Hematopoietic multipotent progenitor cell treated with erythropoietin and hydrocortisone succinate and interleukin-3 and kit ligand, for 6 days (in vitro differentiated cells): ENCODE measurements at places on chromosomes 16 and 17.

DNA sequence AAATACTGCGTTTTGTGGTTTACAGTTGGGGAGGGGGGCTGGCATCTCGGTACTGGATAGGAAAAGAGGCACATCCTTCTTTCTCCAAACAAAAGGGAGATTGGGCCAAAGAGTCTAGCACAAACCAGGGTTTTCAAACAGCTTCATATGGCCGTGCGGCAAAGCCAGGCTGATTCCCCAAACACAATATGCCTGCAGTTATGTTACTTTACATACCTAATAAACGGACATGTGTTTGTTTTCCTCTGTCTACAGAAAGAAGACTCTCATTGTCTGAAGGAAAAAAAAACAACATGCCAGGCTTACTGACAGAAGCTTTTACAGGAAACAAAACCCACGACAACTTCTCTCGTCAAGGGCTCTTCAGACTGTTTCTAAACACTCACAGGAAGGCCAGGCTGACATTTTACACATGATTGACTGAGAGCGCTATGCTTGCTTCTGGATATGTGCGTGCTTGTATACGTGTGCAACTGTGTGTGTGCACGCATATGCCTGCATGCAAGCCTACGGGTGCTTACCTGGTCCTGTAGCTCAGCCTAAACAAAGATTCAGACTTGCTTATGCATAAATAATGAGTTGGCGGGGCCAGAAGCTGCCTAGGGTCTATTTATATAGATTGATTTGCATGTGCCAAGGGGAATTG, 461.0 kb upstream of the C16orf82 start:
- DNase-seq: no peak

DNA sequence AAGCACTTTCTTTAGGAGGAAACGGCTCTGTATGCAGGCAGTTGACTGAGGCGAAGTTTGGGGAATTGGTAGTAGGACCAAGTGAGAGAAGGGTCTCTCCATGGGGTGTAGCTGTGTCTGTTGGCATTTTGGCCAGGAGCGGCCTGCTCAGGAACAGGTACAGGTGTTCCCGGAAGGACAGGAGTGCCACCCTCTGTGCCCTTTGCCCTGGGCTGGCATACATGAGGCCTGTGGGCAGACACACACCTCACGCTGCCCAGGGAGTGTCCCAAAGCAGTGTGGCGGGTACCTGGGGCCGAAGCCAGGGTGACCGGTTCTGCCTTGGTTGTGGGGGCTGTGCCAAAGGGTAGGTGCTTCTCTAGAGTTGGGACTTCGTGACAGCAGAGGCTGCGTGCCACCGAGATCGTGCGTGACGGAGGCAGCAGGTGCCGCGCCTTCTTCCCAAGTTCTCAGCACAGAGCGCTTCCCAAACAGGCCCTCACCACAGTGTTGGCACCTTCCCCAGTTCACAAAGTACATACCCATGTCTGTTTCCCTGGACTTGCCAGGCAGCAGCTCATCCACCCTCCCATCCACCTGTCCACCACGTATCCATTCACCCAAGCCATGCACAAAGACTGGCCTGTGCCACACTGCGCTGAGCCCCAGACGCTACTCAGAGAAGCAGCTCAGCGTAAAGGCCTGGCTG, 19.9 kb upstream of the TCF25 start:
- DNase-seq: no peak

DNA sequence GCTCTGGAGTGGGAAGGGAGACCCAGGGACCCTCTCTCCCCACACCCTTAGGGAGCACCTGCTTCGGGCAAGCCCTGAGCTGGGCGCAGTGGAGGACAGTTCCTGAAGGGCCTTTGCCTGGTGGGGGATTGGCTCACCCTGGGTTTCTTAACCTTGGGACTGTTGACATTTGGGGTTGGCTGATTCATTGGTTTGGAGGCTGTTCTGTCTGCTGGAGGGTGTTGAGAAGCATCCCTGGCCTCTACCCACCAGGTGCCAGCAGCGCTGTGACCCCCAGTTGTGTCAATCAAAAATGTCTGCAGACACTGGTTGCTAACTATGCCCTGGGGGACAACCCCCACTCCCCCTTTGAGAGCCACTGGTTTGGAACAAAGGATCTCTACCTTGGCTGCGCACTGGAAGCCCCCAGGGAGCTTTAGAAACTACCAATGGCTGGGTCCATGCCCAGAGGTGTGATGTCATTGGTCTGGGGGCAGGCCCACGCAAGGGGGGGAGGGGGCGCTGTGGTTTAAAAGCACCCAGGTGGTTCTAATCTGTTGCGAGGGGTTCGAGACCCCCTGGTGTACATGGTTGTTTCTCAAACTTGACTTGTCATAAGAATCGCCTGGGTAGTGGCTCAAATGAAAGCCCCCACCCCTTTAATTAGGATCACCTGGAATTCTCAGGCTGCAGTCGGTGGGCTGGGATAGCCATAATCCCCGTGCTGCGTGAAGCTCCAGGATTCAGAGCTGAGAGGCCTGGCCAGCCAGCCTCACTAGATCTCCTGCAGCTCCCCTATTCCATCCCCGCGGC, 151.9 kb upstream of the GSE1 start:
- DNase-seq: no peak

DNA sequence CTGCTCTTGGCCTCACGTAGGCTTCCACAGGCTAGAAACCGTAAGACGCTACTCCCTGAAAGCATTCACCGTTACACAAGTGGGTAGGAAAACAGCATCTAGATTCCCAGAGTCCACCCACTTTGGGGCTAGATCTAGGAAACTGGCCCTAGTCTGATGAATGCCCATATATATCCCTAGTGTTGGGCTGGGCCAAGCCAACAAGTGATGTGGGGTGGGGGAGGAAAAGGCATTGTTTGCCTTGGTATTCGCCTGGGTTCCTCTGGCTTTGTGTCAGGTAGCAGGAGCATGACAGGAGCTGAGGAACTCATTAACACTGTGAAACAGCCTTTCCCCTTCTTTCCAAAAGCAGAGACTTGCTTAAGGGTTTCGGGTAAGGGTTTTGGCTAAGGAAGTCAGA, 112.4 kb downstream of the SMG6 start:
- no peak for DNase-seq

- no peak for DNase-seq
These were observed 488 bp downstream of the TMEM100 start for GRCh38 chr17:55722016-55722736.

GRCh38 chr17:81961087-81961511, at the start of gene NOTUM:
Gene NOTUM, minus strand, starts transcription at chr17:81961187. Its CDS starts 278 bp downstream, at chr17:81960909.
- peak; percentile 67 for DNase-seq

DNA sequence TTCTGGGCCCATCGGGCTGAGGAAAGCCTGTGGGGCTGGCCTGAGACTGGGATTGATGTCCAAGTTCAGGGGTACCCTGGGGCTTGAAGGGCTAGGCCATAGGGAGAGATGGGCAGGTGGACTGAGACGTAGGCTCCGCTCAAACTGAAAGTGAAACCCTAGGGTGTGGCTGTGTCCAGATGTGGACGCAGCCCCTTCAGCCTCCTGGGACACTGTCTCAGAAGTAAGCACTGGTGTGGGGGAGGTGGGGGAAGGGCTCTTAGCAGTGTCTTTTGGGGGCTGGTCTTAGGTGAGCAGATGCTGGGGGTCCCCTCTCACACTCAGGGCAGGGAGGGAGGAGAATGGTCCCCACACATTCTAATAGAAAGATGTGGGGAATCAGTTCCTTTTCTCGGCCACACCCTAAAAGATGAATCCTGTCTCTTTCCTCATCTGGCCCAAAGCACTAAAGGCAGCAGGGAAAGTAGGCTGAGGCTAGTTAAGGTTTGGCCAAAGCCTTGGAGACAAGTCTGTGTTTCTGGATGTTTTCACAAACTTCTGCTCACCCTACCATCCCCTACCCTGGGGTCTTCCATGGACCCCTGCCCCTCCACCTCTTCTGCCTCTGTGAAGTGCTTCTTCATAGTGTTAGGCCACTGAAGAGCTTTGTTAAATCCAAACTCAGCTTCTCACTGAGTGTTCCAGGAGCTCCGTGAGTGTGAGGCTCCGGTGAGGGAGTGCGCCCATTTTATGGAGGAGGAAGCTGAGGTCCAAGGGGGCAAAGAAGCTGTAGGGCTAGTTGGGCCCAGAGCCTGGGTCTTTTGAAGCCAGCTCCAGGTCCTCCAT, 5.6 kb downstream of the FMNL1 start:
- peak; percentile 47 for DNase-seq

DNA sequence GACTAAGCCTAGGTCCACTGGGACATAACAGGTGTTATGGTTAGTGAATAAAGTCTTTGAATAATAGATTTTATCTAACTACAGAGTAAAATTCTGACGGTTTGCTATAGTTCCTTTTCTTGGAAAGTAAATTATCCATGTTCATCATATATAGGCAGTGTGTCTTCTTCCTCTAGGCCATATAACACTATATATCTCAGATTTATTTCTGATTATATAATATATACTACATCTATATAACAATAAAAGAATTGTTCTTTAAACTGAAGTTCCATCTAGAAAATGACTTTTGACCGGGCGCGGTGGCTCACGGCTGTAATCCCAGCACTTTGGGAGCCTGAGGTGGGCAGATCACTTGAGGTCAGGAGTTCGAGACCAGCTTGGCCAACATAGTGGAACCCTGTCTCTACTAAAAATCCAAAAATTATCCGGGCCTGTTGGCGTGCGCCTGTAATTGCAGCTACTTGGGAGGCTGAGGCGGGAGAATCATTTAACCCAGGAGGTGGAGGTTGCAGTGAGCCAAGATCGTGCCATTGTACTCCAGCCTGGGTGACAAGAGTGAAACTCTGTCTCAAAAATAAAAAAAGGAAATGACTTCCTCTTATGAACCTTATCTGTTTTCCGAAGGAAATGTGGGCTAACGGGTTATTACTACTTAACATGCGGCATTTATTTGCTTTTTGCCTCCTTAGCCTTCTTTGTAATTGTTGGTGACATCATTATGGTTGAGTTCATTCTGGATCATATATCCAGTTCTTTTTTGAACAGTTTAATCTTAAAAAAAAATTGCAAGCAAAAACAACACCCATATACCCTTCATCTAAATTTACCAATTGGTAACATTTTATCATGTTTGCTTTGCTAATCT, 29.2 kb downstream of the NOL11 start:
- DNase-seq: peak; percentile 74

DNA sequence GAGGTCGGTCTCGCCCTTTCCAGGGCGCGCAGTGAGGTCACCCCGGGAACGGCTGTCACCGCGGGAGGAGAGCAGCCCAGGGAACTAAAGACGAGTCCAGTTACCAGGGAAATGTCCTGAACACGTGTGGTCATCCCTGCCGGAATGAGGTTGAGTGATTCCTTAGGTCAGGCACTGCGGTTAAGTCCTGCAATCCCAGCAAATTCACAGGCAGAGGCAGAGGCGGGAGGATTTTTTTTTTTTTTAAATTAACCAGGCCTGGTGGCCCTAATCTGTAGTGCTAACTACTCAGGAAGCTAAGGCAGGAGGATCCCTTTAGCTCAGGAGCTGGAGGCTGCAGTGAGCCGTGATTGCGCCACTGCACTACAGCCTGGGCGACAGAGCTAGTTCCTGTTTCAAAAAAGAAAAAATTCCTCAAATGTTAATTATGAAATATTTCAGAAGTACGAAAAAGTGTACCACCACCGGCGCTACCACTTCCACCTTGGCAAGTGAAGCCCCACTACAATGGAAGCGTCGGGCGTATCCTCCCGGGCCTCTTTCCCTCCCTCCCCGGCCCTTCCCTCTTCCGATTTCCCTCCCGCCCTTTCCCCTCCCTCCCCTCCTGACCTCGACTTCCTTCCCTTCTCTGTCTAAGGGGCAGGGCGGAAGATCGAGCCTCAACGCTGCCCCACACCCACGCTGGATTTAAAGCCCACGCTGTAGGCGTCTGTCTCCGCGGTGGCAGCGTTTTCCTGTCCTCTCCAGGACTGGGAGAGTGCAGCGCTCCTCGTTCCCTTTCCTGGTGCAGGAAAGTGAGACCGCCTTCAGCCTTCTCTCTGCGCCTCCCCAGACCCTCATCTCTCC, 27.3 kb downstream of the SLFN11 start:
- peak; percentile 65 for DNase-seq

DNA sequence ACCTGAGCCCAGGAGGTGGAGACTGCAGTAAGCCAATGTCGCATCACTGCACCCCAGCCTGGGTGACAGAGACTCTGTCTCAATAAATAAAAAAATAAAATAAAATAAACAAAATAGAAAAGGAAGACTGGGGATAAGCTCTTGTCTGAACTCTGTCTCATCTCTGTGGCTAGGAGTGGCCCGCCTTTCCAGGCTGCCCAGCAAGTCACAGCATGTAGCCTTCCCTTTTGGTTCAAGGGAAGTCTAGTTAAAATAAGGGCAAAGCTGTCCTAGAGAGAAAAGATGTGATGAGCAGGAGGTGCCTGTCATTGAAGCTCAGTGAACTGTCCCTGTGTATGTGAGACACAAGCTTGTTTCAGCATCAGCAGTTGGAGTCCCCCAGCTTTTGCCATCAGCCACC, 2.7 kb upstream of the GFAP start:
- DNase-seq: no peak

GRCh38 chr16:83402967-83403366, 404.8 kb upstream of the HSBP1 start:
- DNase-seq: no peak

GRCh38 chr17:10018461-10018891, 113.4 kb upstream of the RCVRN start:
- peak; percentile 76 for DNase-seq

DNA sequence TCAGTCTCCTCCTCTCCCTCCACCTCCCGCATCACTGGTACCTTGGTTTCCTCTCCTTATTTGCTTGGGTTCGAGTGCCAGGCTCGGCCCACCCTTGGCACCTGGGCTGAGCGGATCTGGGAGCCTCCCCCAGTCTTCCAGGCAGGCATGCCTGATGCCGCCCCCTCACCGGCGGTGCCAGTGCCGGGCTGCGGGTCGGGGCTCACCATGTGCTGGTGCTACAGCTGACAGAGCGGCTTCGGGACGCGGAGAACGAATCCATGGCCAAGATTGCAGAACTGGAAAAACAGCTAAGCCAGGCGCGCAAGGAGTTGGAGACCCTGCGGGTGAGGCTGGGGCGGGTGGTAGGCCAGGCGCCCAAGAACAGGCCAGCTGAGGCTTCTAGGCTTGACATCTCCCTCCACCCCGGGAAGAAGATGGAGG, 19.2 kb downstream of the FMNL1 start:
- DNase-seq: no peak
